ENCODE measurements at places on chromosomes 6 and 20. TPM values are rescaled to one million over a fixed set of nuclear protein-coding genes. Genes with fewer than 3 reads are reported as not detected.

HLA-DQB2 gene
- not detected for total RNA-seq

SPATS1 gene
- total RNA-seq, result 1.2 TPM

HLA-DRB1 gene
- total RNA-seq, result 9.9 TPM

NR2E1 gene
- total RNA-seq, result 11.1 TPM

SOX18 gene
- 1.6 TPM for total RNA-seq

ULBP3 gene
- 14.1 TPM for total RNA-seq

ADAT2 gene
- 5.1 TPM for total RNA-seq

HDGFL1 gene
- total RNA-seq, result not detected

RSPH9 gene
- total RNA-seq, result 6.0 TPM

BNIP5 gene
- total RNA-seq, result not detected

CYP39A1 gene
- 3.7 TPM for total RNA-seq

TFAP2D gene
- 0.92 TPM for total RNA-seq

NOTCH4 gene
- total RNA-seq, result 8.8 TPM

RAB32 gene
- 7.4 TPM for total RNA-seq

SLC17A2 gene
- total RNA-seq, result not detected

BPIFA1 gene
- not detected for total RNA-seq

HEY2 gene
- 2.8 TPM for total RNA-seq

BIRC7 gene
- not detected for total RNA-seq

TMC2 gene
- 3.5 TPM for total RNA-seq

NNAT gene
- total RNA-seq, result 576 TPM

TRAM2 gene
- 2.8 TPM for total RNA-seq

NRSN2 gene
- total RNA-seq, result 52.4 TPM

BPI gene
- 0.46 TPM for total RNA-seq

RRAGD gene
- 61.1 TPM for total RNA-seq

SH3BGRL2 gene
- 44.3 TPM for total RNA-seq

CNKSR3 gene
- 4.2 TPM for total RNA-seq

NHLRC1 gene
- total RNA-seq, result 4.4 TPM

CD109 gene
- 2.3 TPM for total RNA-seq

TGM3 gene
- 0.46 TPM for total RNA-seq

SCUBE3 gene
- 3.9 TPM for total RNA-seq

IL17F gene
- total RNA-seq, result not detected

MUC22 gene
- not detected for total RNA-seq

ENPP3 gene
- 1.2 TPM for total RNA-seq

ATF6B gene
- 19.8 TPM for total RNA-seq

THEMIS gene
- not detected for total RNA-seq

IL20RA gene
- 1.4 TPM for total RNA-seq

RPL7L1 gene
- total RNA-seq, result 127 TPM

AIF1 gene
- 22.6 TPM for total RNA-seq

GFRA4 gene
- not detected for total RNA-seq

AVP gene
- total RNA-seq, result 51.9 TPM

HUS1B gene
- total RNA-seq, result 1.4 TPM

MYB gene
- total RNA-seq, result 4.8 TPM

MATN4 gene
- 4.8 TPM for total RNA-seq

BFSP1 gene
- total RNA-seq, result 2.5 TPM
